ENCODE measurements at places on chromosomes 4 and X. TPM values are rescaled to one million over a fixed set of nuclear protein-coding genes. Genes with fewer than 3 reads are reported as not detected.

The ETDB gene
- total RNA-seq = not detected

The MMRN1 gene
- total RNA-seq = not detected

The ALB gene
- total RNA-seq = 0.19 TPM

The BMPR1B gene
- 7.4 TPM for total RNA-seq

The STARD8 gene
- total RNA-seq = 1.8 TPM

The CLCN5 gene
- total RNA-seq = 3.0 TPM

The PPEF2 gene
- total RNA-seq = not detected

The CCDC110 gene
- not detected for total RNA-seq

The WWC2 gene
- total RNA-seq = 18.5 TPM

The GNPDA2 gene
- total RNA-seq = 11.9 TPM

The SMPX gene
- total RNA-seq = not detected

The CENPE gene
- total RNA-seq = 8.7 TPM

The MAGEA11 gene
- not detected for total RNA-seq

The NUDT11 gene
- 2.8 TPM for total RNA-seq

The PLRG1 gene
- 56.1 TPM for total RNA-seq

The RGN gene
- not detected for total RNA-seq

The RBMXL3 gene
- total RNA-seq = not detected

The INTU gene
- total RNA-seq = 1.5 TPM

The MAP3K15 gene
- 1.9 TPM for total RNA-seq

The TCEAL2 gene
- not detected for total RNA-seq

The MAGEB1 gene
- total RNA-seq = not detected

The NUP62CL gene
- 15.8 TPM for total RNA-seq

The HSFX2 gene
- 0.29 TPM for total RNA-seq

The PDCL2 gene
- not detected for total RNA-seq

The TXK gene
- not detected for total RNA-seq

The NEUROG2 gene
- total RNA-seq = not detected
